Skin of body (tissue), 3 donors: ENCODE measurements at places on chromosomes 1 and 21. TPM values are rescaled to one million over a fixed set of nuclear protein-coding genes. Genes with fewer than 3 reads are reported as not detected.

DNA sequence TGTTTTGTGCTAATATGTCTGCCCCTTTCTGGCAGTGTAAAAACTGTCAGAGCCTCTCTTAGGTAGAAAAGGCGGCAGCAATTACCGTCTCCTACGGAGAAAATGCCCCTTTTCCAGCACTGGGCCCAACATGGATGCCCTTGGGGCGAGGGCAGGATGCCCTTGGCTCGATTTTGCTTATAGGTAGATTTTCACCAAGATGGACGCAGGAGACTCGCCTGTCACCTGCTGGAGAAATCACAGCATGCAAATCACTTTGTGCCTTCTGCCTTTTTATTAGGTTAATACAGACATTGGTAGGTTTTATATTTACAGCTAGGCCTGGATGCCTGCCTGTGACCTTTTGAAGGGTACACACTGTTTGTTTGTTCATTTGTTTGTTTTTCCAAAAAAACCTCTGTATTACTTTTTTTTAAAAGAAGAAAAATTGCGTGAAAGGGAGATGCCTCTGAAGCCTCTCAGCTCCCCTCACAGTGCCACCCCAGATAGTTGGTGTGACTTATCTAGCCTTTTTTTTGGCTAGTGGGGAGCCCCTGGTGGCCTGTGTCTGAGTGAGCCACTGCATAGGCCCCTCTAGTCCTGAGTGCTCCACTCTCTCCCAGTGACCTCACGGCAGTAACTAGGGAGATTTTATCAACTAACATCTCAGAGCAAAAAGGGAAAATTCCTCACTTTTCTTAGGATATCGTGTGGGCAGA is 2.5 kb downstream of the ATP1B1 start:
- no peak for DNase-seq

DNA sequence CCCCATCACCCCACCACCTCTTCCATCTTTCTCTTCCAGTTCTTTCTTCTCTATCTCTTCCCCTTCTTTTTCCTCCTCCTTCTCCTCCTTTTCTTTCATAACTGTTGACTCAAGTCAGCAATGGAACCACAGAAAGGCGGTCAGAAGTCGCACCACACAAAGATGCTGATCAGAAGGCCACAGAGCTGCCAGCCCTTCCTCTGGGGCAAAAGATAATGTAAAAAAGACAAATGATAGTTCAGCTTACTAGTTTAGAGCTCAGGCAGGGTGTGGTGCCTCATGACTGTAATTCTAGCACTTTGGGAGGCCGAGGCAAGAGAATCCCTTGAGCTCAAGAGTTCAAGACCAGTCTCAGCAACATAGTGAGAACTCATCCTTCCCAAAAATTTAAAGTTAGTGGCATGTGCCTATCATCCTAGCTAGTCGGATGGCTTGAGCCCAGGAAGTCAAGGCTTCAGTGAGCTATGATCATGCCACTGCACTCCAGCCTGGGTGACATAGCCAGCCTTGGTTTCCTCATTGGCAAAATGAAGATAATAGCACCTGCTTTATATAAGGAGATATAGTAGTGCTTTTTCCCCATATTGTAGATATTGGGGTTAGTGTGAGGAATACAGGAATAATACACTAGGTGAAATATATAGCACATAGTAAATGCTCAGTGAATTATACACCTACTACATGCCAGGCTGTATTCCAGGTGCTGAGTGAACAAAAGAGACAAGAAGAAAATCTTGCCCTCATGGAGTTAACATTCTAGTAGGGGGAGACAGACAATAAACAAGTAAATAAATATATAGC is 12.5 kb upstream of the IGSF3 start:
- DNase-seq: no peak

TNFRSF14 gene
- total RNA-seq: 18.1 TPM

CLCA1 gene
- total RNA-seq: not detected

TMIGD3 gene
- total RNA-seq: 0.30 TPM

NEK2 gene
- total RNA-seq: 8.9 TPM

ASCL5 gene
- not detected for total RNA-seq

DNA sequence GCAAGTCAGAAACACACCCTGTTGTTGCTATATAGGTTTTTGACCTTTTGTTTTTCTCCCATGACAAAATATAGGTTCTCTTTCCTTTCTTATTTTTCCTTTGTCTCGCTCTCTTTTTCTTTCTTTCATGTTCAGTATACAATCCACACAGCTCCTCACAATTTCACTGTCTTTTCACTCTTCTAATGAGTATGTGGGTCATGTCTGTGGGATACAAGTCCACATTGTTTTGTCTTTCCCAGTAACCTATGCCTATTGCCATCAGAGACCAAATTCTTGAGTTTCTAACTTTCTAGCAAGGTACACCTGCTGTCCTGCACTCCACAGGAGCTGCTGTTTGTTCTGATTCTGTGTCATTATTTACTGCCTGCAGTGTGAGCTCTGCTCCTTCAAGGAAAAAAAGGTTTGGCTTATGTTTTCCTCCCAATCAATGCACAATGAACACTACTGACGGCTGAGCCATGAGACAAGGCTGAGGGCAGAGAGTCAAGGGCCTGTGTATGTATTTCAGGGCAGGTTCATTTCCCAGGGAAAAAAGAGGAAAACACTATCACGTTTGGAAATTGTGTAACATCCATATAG is 453.8 kb downstream of the NEGR1 start:
- DNase-seq: no peak
